ENCODE measurements at places on chromosomes 6 and 20. TPM values are rescaled to one million over a fixed set of nuclear protein-coding genes. Genes with fewer than 3 reads are reported as not detected.

Gene SLC26A8
- not detected for total RNA-seq

Gene HEY2
- 0.22 TPM for total RNA-seq

Gene NNAT
- total RNA-seq, result not detected

Gene ID4
- not detected for total RNA-seq

Gene NOTCH4
- 0.79 TPM for total RNA-seq

Gene RNF39
- not detected for total RNA-seq

Gene CENPW
- 43.5 TPM for total RNA-seq

Gene BPIFB1
- total RNA-seq, result not detected

Gene ADGRG6
- 0.91 TPM for total RNA-seq

Gene WFDC12
- total RNA-seq, result not detected

GRCh38 chr6:2478200-2478599 is 232.8 kb upstream of the GMDS start:
- DNase-seq, result no peak
- H3K36me3 ChIP-seq, result no peaks in the 10 kb centered on the region
- no peak overlapping the region for H3K4me3 ChIP-seq
- no peaks in the 10 kb centered on the region for H3K4me1 ChIP-seq
- no peak overlapping the region for H3K27ac ChIP-seq

GRCh38 chr6:32085759-32086459 is 23.2 kb downstream of the TNXB start:
- peaks cover 37% of the 10 kb centered on the region for H3K27me3 ChIP-seq
- no peak overlapping the region for H3K27ac ChIP-seq
- H3K36me3 ChIP-seq, result no peaks in the 10 kb centered on the region
- no peak for DNase-seq
- peaks cover 6% of the 10 kb centered on the region for H3K4me1 ChIP-seq

DNA sequence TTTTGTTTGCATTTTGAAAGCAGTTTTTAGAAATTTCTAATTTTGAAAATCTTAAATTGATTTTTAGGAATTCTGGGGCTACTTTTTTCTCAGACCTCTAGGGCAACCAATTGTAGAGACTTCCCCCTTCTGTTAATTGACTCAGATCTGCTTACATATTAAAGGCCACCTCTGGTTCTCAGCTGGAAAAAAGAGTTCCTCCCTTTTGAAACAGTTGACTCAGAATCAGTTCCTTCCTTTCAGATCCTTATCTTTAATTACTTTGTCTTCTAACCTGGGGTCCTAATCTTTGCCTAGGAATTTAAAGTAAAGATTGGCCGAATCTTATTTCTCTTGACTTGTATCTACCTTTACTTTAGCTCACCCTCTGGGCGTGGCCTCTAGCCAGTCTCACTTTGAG is 146.8 kb downstream of the LAMA2 start:
- H3K4me3 ChIP-seq, result no peak overlapping the region
- H3K36me3 ChIP-seq, result no peaks in the 10 kb centered on the region

DNA sequence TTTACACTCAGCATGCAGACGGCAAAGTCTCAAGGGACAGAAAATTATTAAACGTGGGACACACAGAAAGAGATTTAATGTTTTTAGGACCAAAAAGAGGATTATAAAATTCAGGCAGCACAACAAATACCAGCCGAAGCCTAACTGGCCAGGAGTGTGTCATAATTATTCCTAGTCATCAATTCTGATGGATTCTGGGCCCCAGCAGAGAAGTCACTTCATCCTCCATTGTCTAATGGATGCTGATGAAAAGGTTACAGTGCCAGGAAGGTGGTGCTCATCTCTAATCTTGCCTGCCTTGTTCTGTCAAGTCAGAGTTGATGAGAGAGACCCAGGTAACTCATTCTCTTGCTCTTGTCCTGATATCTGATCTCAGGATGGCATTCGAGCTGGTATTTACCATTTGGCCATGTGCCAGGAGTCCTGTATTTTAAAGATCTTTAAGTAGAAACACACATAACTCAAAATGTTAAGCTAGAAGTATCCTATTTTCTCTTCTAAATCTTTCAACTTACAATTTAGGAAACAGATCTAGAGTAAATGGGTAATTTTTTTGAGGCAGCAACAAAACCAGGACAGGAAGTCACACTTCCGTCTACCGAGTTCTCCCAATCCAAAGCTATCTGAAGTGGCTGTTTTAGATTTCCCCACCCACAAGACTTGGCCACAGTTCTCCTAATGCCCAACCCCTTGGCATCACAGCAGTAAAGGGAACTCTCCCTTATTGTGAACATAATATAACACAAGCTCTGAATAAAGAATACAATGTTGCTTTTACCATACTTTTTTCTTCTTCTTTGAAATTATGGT is 50.0 kb downstream of the ADAT2 start:
- peaks cover 2% of the 10 kb centered on the region for H3K27me3 ChIP-seq
- DNase-seq, result no peak

- H3K36me3 ChIP-seq, result no peaks in the 10 kb centered on the region
- no peak for DNase-seq
- H3K27me3 ChIP-seq, result no peaks in the 10 kb centered on the region
- H3K27ac ChIP-seq, result no peak overlapping the region
- no peaks in the 10 kb centered on the region for H3K4me1 ChIP-seq
Observed at GRCh38 chr20:16283307-16283706, 289.9 kb downstream of the KIF16B start.

- no peak for DNase-seq
- H3K36me3 ChIP-seq, result peaks cover 33% of the 10 kb centered on the region
- no peaks in the 10 kb centered on the region for H3K27me3 ChIP-seq
- H3K27ac ChIP-seq, result no peak overlapping the region
Observed at GRCh38 chr20:50578778-50579165, 68.6 kb downstream of the PTPN1 start.

GRCh38 chr6:82144007-82144851 is 103.3 kb downstream of the IBTK start:
- no peak overlapping the region for H3K27ac ChIP-seq
- H3K27me3 ChIP-seq, result no peaks in the 10 kb centered on the region
- H3K4me3 ChIP-seq, result no peak overlapping the region
- H3K4me1 ChIP-seq, result no peaks in the 10 kb centered on the region
- no peak for DNase-seq
- H3K36me3 ChIP-seq, result no peaks in the 10 kb centered on the region

DNA sequence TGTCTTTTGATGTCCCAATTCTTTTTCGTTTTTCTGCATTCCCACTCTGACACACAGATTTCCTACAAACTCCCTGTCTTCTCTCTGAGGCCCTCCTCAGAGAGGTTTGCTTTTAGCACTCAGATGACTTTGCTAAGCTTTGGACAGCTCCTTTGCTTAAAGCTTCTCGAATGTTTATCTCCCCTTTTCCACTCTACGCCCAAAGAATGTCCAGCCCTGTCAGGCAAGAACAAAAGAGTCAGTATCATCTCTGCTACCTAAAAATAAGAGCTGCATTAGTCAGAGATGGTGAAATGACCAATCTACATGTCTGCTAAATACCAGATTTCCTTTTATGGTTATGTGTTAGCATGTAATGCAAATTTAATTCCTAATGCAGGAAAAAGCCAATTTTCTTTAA is 56.8 kb downstream of the PREP start:
- peaks cover 2% of the 10 kb centered on the region for H3K4me1 ChIP-seq
- no peaks in the 10 kb centered on the region for H3K27me3 ChIP-seq
- no peak for DNase-seq
- no peak overlapping the region for H3K27ac ChIP-seq

DNA sequence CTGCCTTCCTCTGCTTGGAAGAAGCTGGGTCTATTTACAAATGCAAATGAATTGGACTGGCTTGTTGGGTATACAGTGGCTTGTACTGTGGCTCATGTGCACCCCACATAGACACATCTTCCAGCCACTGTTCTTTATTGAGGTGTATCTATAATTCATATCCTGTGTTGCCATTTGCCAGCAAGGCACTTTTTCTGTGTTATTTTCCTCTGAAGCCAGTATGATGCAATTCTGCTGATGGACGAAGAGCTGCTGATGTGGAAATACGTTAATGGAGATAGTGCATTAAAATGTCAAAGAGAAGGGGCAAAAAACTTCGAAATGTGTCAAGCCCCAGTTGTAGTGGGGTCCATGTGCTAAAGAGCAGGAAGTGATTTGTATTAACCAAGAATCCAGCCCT is 167.5 kb downstream of the TMEM242 start:
- DNase-seq, result no peak
- no peak overlapping the region for H3K4me3 ChIP-seq
- H3K4me1 ChIP-seq, result peaks cover 8% of the 10 kb centered on the region
- peaks cover 17% of the 10 kb centered on the region for H3K36me3 ChIP-seq
- H3K27me3 ChIP-seq, result no peaks in the 10 kb centered on the region
- no peak overlapping the region for H3K27ac ChIP-seq

DNA sequence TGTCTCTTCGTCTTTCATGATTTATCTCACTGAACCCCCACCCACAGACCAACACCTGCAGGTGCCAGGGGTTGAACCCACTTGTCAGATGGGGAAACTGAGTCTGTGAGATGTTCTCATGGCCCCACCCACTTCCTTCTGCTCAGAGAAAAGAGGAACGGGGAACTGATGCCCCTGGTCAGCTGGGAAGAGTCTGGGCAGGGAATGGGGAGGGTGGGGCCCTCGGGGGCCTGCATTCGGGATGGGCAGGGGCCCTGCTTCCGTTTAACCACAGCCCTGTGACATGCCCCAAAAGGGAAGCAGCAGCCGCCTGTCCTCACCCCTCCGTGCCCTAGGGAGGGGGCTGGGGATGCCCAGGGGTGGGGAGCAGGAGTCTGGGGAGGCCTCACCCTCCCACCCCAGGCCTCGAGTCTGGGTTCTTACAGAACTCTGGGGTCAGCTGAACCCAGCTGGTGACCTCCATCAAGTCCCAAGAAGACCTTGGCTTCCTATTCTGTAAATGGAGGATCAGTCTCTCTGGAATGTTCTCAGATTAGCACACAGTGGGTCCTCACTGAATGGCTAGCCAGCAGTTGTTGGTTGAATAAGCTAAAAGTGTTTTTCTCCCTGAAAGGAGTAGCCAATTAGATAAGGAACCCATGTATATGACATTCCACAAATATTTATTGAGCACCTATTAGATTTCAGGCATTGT is 81.5 kb downstream of the CEBPB start:
- no peak overlapping the region for H3K4me3 ChIP-seq
- DNase-seq, result no peak
- H3K36me3 ChIP-seq, result no peaks in the 10 kb centered on the region

DNA sequence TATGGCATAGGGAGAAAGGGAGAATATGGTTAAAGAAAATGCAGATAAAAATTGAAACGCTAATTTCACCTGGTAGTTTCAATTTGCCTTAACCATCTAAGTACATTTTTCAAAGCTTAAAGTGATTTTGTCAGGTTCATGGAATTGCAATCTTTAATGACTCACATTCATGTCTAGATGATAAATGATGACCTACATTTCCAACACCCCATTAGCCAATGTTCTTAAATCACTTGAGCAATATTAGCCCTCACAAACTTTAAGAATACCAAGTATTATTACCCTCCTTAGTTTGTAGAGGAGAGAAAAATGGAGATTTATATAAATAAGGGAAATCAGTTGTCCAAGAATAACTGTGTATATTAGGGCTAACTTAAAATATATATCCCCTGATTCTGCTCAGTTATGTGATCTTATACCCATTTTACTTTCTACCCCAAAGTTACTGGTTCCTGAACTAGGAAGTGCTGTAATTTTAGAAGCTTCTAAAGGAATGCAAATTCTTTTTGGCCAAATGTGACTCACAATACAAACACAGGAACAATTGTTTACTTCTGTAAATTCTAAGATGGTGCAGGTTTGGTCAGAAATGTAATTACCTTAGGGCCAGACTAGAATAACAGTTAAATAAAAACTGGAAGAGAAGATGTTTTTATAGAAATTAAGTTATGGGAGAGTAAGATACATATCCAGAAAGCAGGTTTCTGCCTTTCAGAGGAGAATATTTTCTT is 34.5 kb downstream of the TPBG start:
- no peak for DNase-seq
- H3K4me1 ChIP-seq, result no peaks in the 10 kb centered on the region
- no peak overlapping the region for H3K4me3 ChIP-seq
- no peak overlapping the region for H3K27ac ChIP-seq
- H3K36me3 ChIP-seq, result no peaks in the 10 kb centered on the region

DNA sequence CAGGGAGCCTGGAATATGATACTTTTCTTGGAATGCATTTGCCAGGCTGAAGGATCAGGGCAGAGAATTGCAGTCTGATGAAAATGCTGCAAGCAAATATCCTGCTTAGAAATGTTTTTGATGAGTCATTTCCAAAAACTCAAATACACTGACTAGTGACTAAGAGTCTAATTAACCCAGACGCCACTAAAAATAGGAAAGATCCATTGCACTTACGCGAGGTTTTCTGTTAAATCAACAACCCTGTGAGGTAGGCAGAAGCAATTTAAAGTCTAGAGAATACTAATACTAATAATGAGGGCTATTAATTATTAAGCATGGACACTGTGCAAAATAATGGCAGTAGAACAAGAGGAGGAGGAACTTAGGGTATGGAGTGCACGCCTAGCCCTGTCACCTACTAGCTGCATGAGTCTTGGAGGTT is 130.1 kb upstream of the DOK5 start:
- H3K4me1 ChIP-seq, result no peaks in the 10 kb centered on the region
- no peaks in the 10 kb centered on the region for H3K27me3 ChIP-seq
- H3K27ac ChIP-seq, result no peak overlapping the region
- no peak overlapping the region for H3K4me3 ChIP-seq

DNA sequence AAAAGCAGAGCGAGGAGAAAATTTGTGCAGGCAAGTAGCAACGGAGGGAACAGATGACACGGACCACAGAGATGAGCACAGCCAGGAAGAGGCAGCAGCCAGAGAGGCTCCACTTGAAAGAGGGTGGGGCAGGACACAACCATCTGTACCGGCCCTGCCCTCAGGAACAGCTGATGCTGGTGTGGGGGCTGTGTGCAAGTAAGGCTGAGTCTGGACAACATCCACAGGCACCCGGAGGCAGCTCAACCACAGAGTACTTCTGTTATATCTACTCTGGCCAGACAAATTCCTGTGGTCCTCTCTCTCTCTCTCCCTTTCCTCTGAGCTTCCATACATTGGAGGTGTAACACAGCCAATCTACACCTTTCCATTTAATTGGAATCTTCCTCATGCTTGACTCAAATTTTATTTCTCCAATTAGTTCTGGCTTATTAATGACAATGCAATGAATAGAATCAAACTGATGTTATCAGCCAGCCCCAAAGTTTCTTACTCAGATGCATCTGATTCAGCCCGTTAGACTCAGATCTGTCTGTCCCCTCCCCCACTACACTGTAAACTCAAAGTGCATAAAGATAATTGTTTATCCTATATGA is 24.9 kb downstream of the KIF13A start:
- no peaks in the 10 kb centered on the region for H3K36me3 ChIP-seq
- H3K4me1 ChIP-seq, result peaks cover 2% of the 10 kb centered on the region
- H3K27me3 ChIP-seq, result peaks cover 56% of the 10 kb centered on the region
- H3K4me3 ChIP-seq, result no peak overlapping the region

DNA sequence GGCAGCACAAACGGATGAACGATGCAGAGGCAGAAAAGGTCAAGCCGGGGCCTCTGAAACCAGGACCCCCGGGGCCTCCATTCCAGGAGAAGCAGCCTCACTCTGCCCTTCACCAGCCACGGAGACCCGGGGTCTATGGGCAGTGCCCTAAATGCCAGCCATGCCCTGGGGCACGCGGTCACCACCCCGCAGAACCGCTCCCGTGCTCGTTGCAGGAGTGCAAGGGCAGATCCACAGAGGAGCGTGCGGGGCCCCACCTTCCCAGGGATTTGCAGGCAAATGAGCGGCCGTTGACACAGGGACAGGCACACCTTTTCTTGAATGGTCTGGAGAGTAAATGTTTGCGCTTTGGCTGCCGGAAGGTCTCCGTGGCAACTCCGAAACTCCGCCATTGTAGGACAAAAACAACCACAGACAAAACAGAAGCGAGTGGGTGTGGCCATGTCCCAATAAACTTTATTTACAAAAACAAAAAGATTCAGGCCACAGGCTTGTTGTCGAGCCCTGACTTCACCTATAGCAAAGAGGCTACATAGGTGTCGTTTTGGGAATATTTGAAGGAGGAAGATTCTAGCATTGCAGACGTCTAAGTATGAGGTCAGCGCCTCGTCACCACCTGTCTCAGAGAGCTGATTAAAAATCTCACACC is 163.3 kb downstream of the TAF4 start:
- no peak overlapping the region for H3K4me3 ChIP-seq
- H3K27ac ChIP-seq, result no peak overlapping the region
- H3K36me3 ChIP-seq, result no peaks in the 10 kb centered on the region

Measured in activated naive CD8-positive, alpha-beta T cell treated with anti-CD3 and anti-CD28 coated beads, Interleukin-2, amount 10 ng/mL, durations not matched to agents 7 days and 5 days (primary cell).